IMR-90 (cell line): ENCODE measurements at places on chromosomes 1 and 21.

- DNase-seq, result no peak
These were observed 31.9 kb downstream of the SERINC2 start for GRCh38 chr1:31444725-31445448.

DNA sequence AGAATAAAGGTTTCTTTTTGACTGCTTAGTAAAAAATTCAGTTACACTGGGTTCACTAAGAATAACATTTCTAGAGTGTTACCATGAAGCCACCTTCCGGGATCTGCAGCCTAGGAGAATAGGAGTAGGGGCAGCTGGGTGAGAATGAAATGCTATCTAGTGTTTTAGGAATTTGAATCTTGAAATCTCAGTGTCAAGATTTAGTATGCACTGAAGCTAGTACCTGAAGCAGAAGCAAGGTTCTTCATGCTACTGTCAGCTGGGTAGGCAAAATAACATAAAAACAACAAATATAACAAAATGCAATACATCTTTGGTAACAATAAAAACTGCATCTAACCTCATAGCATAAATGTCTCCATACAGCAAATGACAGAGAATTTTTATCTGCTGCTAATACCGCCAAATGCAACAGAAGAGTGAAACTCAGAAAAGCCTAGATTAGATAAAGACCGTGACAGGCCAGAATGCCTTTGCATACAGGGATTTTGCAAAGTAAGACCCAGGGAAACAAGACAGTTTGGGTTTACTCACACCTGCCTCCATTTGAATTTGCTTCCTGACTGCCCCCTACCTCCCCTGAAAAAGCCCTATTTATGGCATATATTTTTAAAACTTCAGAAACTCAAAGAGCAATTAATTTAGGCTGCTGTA lies 58.2 kb downstream of the GADD45A start:
- DNase-seq, result no peak

GRCh38 chr1:172882791-172883386 lies 167.9 kb downstream of the TNFSF18 start:
- no peak for DNase-seq

- DNase-seq, result no peak
These were observed 105.0 kb upstream of the SAMD11 start for GRCh38 chr1:818618-819291.

DNA sequence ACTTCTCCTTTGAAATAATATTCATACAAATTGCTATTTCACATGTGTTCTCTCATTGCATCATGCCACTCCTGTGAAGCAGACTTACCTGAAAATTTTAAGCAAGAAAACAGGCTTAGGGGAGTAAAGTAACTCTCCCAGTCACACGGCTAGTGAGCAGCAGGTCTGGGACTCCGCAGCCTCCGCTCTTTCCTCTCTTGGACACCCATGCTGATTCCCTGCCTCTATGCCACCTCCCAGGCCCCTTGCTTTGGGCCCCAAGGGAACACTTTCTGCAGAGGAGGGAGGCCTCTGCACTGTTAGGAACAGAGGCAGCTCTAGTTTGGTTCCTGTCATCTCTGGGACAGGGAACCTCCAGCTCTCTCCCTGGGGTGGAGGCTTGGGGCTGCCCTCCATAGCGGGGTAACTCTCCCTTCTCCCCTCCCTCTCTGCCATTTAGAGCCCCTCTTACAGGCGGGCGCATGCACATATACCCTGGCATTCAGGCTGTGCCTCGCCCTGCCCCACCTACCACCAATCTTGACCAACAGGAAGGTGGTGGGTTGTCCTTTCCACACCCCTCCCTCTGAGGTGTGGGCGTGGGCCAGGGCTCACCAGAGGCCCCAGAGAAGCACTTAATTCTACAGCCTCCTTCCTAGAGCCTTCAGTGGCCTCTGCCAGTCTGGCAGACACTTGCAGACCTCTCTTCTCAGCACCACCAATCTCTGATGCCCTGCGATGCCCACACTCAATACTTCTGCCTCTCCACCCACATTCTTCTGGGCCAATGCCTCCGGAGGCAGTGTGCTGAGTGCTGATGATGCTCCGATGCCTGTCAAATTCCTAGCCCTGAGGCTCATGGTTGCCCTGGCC lies at the start of gene RXFP4:
Gene RXFP4 (plus strand): TSS at position 646 of the 852 bp plus-strand sequence. CDS start 72 bp downstream, at position 718.
- no peak for DNase-seq

GRCh38 chr1:176878750-176879536 lies 285.6 kb downstream of the ASTN1 start:
- DNase-seq, result no peak

- DNase-seq, result no peak
These were observed 11.1 kb downstream of the POFUT2 start for GRCh38 chr21:45276596-45276995.

- DNase-seq, result peak; percentile 65
These were observed 5.2 kb upstream of the PLA2G2D start for GRCh38 chr1:20124456-20125057.

DNA sequence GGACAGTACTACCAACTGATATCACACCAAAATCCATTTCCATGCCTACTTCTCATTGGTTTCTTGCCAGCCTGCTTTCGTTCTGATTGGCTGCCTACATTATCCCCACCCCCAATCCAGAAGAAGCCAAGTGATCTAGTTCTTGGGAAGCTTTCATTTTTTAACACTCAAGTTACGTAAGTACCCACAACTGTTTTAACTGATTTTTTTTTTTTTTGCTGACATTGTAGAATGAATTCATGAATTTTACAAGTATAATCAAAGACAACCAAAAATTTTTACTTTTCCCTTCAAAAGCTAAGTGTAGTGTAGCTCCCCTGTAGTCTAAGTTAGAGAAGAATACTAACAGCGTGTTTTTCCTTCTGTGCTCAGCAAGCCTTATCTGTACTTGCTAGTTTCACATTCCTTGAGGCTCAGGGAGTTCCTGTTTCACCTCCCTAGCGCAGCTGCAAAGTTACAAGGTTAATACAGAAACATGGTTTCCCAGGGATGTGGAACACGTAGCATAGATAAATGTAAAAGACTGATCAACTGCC lies at the start of gene SLC9C2:
Gene SLC9C2 (minus strand): TSS at position 17 of the 536 bp plus-strand sequence. CDS start 1,296 bp downstream, outside the sequence.
- peak; percentile 17 for DNase-seq

- peak; percentile 94 for DNase-seq
These were observed 104.0 kb upstream of the BMP8A start for GRCh38 chr1:39387452-39387851.

DNA sequence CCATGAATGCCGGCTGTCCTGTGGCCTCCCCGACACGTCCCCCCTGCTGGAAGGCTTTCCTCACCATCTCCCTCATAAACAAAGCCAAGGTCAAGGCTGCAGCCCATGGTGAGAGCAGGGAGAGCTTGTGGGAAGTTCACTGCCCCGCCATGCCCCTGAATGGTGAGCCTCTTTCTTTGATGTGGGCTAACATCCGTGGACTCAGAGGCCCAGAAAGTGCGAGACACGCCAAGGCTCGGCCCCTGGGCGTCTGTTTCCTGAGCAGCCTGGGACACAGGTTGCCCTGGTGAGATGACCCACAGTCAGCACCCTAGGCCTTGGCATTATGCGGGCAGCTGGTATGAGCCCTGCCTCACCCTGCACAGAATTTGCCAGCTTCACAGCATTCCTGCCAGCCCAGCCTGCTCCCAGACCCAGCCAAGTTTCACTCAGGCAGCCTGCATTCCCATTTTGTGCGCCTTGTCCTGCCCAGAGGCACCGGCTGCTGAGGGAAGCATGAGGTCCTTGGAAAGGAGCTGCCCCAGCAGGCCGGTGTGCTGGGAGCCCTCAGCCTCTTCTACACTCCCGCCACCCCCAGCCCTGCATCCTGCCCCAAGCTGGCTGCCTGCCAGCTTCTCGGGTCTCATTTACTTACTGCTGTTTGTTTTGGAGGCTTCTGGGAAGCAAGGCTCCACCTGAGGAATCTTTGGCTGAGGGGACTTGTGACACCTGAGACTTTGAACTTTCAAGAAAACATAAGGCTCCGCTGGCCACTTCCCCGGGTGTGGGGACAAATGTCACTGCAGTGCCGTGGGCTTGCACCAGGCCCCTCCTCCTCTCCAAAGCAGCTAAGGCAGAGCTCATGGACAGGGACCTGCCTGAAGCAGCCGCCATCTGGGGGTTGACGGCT lies 31.9 kb downstream of the NEK2 start:
- no peak for DNase-seq
